ENCODE measurements at places on chromosomes 4 and X. TPM values are rescaled to one million over a fixed set of nuclear protein-coding genes. Genes with fewer than 3 reads are reported as not detected.

- DNase-seq: no peak
These were observed 96.9 kb downstream of the EGF start for GRCh38 chr4:110009550-110009949.

DNA sequence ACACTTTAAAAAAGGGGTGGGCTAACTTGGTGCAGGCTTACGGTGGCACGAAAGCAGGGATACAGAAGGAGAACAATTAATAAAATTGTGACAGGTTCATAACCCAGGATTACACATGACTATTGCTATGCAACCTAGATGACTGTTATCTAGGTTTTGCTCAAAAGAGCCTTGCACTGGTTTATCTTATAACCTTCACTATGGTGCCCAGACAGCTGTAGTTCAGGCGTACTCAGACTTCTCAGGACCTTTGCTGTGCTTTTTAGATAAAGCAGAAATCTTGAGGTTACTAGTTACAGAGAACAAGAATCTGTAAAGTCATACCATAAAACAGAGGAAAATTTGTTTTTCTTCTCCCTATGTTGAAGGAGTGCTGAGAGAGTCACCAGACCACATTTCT is 44.4 kb downstream of the UGT2A3 start:
- no peak for DNase-seq

DNA sequence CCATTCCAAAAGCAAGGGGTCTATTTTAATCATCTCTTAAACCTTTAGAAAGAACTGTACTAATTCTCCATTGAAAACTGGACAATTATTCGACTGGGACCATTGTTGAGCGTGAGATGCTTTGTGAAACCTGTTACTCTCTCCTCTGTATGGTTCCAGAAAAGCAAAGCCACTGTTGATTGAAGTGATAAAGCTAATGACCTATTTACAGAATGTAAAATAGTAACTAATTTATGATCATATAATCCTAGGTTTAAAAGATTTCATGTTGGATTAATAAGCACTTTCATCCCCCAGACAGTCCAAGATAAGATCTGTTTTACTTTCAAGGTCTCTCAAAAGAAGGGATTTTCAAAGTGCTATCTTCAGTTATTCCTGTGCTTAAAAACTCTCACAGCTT is 614.5 kb downstream of the TMA16 start:
- DNase-seq: no peak

- no peak for DNase-seq
These were observed 314.9 kb upstream of the TRAM1L1 start for GRCh38 chr4:117400039-117400835.

- DNase-seq: no peak
These were observed 5.8 kb upstream of the CDKN2AIP start for GRCh38 chr4:183438458-183439113.

Gene CXCL11
- total RNA-seq: 0.30 TPM

Gene USP51
- 3.2 TPM for total RNA-seq

DNA sequence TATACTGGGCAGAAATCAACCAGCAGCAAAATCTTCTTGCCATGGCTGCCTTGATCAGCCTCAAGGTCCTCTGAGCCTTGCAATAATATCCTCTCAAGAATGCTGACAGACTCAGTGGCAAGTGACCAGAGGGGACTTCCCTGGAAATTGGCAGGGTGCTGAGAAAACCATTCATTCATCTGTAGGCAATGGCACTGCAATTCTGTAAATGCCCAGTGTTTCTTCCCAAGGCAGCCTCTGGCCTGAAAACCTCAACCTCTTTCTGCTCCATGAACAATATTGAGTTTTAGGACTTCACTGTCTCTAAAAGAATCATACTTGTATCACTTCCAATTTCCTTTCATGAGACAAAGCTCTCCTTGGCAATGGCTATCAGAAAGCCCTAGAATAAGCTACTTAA is 754.3 kb upstream of the TENM3 start:
- no peak for DNase-seq

DNA sequence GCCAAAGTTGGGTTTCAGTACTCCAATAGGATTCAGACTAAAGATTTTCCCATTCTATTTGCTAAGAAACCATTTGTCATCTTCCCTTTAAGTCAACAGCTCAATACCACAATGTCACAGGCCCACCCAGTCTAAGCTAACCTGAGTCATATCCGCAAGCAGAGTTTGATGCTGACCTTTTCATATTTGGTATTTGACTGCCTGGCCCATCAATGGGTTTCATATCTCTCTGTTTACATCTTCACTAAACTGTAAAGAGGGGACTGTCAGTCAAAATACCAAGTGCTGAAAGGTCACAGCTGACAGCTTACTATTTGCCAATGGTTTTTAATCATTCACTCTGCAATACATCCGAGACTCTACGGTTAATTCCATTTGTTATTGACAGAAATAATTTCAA is 707.5 kb upstream of the ACTRT1 start:
- DNase-seq: no peak

DNA sequence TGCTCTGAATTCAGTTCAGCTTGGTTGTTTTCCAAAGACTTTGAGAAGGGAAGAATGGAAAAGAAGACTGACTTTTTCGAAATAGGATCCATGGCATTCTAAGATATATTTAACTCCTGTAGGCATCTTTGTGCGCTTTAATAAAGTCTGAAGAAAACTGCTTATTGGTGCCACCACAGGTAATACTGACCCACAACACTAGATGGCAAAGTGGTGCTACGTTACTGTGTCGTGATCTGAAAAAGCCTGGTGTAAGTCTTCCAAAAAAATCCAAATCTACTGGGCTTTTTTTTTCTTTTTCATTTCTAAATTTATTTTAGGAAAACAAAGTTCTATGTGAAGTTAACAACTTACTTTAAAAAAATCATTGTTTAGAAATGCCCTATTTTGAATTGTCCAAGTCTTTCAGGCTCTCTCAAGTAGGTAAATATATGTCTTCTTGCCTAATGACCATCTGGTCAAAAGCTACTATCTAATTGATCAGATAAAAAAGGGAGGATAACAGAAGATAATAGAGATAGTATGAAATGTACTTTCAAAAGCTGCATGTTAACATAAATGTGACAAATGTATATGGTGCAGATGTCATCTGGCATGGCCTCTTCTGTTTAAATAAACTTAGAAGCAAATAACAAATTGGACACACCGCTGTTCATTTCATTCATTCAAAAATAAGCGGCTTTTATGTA is 47.0 kb upstream of the MID1IP1 start:
- no peak for DNase-seq

Gene CSN1S1
- total RNA-seq: not detected

GRCh38 chr4:168514249-168514852 is 17.5 kb downstream of the PALLD start:
- no peak for DNase-seq

DNA sequence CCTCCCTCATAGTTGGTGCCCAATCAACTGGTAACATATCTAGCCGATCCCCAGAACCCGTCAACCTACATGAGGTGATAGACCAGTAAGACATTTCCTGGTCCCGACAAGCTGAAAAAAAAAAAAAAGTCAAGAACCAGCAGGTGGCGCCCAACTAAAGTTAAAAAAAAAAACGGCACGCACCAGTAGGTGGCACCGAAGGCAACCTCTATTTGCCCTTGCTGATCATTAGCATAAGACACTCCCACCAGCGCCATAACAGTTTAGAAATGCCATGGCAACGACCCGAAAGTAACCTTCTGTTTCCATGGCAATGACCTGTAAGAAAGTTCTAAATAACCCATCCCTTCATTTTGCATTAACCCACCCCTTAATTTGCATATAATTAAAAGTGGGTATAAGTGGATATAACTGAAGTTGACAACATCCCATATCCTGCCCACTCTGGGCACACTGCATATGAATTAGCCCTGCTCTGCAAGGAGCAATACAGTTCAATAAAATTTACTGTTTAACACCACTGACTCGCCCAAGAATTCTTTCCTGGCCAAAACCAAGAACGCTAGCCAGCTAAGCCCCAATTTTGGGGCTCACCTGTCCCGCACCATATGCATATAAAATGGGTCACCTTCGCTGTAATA is 83.9 kb upstream of the SPANXB1 start:
- no peak for DNase-seq

DNA sequence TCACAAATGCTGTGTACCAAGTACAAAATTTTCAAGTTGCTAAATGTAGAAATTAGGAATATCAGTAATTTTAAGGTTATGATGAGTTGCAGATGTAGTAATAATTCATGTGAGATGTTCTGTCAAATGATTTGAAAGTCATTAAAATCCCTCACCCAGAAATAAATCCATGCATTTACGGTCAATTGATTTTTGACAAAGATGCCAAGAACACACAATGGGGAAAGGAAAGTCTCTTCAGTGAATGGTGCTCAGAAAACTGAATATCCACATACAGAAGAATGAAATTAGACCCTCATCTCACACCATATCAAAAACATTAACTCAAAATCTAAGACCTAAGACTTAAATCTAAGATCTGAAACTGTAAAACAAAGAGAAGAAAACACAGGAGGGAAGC is 12.9 kb upstream of the BMPR1B start:
- DNase-seq: no peak

Gene MID2
- 20.5 TPM for total RNA-seq

- DNase-seq: no peak
These were observed 10.1 kb downstream of the SORCS2 start for GRCh38 chr4:7202411-7202810.

GRCh38 chrX:56757327-56757726 is 28.3 kb downstream of the NBDY start:
- DNase-seq: no peak
